ENCODE measurements at places on chromosomes 3 and 15. TPM values are rescaled to one million over a fixed set of nuclear protein-coding genes. Genes with fewer than 3 reads are reported as not detected.

The ZNF502 gene
- total RNA-seq, result not detected

The POC1A gene
- total RNA-seq, result 5.1 TPM

The GNL3 gene
- total RNA-seq, result 69.8 TPM

The SEMA7A gene
- total RNA-seq, result 0.37 TPM

The REC114 gene
- not detected for total RNA-seq

The PEX11A gene
- total RNA-seq, result 4.6 TPM

The UCN2 gene
- 0.81 TPM for total RNA-seq

The ARPIN gene
- total RNA-seq, result 18.7 TPM

- no peak for DNase-seq
These were observed 124.3 kb upstream of the LRRC3B start for GRCh38 chr3:26498271-26498670.

- no peak for DNase-seq
These were observed 2.7 kb downstream of the MESP2 start for GRCh38 chr15:89778861-89779260.

DNA sequence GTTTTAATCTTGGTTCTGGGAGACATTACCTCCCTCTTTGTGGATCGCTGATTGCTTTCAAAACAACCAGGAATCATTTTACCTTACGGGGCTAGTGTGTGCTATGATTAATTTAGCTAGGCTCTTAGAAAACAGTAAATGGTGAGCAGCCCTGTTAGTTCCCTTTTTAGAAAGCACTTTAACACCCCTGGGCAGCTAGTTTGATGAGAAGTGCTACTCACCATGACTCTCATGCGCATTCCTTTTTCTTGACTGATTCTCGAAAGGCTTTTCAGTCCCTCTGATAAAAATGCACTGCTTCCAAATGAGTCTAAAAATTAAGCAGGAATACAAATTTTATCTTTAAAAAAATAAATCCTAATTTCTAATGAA lies 75.3 kb upstream of the LEKR1 start:
- no peak for DNase-seq

DNA sequence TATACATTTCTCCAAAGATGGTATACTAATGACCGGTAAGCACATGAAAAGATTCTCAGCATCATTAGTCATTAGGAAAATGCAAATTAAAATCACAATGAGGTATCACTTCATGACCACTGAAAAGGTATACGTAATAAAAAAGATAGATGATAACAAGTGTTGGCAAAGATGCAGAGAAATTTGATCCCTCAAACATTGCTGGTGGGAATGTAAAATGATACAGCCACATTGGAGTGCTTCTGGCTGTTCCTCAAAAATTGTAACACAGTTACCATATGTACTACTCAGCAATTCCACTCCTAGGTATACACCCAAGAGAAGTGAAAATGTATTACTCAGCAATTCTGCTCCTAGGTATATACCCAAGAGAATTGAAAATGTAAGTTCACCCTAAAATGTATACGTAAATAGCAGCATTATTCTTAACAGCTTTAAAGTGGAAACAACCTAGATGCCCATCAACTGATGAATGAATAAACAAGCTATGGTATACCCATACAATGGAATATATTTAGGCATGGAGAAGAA lies 25.0 kb upstream of the KY start:
- DNase-seq, result no peak

GRCh38 chr3:35663471-35663870 lies 24.1 kb downstream of the ARPP21 start:
- DNase-seq, result no peak

- DNase-seq, result no peak
These were observed 33.8 kb upstream of the RAB11A start for GRCh38 chr15:65835447-65835846.

DNA sequence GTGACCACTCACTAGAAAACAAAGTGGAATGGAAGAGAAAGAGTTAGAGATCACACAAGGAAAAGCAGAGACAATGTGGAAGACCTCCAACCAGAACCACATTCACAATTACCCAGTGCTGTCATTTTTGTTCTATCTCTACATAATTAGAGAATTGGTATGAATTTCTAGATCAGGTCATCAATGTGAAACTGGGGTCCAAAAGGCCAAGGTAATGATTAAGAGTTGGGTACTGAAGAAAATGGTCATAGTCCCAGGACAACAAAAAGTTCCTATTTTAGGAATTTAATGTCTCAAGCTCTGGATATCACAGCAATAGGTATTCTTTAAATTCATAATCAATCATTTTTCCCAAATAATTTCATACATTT lies 84.7 kb upstream of the PPIB start:
- no peak for DNase-seq

DNA sequence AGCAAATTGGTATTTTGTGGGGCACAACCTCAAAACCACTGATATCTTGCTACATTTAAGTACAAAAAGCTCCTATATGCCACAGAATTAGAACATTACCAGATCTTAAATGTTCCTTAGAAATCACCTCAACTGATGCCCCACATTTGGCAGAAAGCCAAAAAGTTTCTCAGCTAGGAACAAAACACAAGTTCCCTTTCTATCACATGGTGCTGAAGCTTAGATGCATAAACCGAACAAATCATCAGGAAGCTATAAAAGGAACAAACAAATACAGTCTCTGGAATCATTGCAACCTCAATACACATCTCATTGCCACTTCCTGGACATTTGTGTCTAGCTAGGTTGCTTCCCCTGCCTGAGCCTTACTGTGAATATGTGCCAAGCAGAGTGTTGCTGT lies 492.6 kb downstream of the LPP start:
- DNase-seq, result no peak

GRCh38 chr15:94324835-94325767 lies 93.7 kb downstream of the MCTP2 start:
- DNase-seq, result no peak

DNA sequence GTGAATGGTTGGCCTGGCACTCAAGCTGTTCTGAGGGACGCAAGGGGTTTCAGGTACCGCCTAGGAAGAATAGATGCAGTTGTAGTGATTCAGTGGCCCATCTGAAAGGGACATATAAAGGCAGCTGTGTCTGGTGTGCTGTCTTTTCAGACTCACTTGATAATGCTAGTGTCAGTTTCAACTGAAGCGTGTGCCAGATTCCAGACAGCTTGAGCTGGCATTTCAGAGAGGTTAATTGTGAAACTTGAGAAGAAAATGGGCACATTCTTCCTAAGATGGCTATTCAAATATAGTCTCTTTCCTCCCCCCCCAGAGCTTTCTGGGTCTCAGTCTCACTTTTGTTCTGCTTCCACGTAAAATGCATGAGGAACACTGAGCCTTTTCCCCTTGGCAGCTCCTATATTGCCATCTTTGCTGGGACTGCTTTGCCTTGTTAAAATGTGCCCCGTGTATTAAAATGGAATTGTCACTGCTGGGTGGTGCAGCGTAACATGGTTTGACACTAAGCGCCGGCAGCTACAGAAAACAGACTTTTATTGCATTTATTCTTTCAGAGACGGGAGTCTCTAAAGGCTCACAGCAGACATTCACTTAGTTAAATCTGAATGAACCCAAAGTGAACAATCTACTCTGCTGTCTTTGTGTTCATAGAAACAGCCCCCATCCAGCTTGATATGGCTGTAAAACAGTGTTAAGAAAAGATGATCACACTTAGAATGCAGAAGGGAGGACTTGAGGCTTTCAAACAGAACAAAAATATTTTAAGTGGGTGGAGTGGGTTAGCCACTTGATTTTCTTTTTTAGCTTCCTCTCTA lies 478.7 kb downstream of the RBMS3 start:
- DNase-seq, result no peak

GRCh38 chr3:158847885-158848284 lies 46.0 kb downstream of the MFSD1 start:
- DNase-seq, result no peak

DNA sequence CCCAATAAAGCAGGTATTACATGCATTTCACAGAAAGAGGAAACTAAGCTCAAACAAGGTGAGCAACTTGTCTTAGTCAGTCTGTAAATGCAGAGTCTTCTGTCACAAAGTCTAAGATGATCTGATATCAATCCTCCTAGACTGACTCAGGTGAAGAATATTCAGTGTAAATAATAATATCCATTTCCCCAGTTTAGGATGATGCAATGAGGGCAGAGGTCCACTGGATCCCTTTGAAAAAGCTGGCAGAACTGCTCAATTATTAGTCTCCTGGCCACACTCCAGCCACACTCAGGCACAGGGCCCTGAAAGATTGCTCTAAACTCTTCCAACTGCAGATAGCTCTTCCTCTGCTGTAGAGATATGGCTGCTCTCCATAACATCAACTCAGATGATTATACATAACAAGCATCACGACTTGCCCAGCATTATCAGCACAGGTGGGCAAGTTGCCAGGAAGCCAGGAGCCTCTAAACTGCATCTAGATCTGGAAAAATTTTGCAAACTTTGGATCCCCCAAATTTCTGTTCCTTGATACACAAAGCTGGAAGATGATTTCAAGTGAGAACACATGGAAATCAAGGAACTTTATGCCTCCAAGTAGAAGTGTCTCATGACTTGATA lies 129.8 kb upstream of the CPNE4 start:
- DNase-seq, result no peak

GRCh38 chr3:101484805-101485620 lies 28.0 kb downstream of the SENP7 start:
- no peak for DNase-seq

GRCh38 chr3:159273070-159273469 lies 471.2 kb downstream of the MFSD1 start:
- DNase-seq, result no peak

- DNase-seq, result no peak
These were observed 23.0 kb upstream of the RETNLB start for GRCh38 chr3:108780235-108780634.

DNA sequence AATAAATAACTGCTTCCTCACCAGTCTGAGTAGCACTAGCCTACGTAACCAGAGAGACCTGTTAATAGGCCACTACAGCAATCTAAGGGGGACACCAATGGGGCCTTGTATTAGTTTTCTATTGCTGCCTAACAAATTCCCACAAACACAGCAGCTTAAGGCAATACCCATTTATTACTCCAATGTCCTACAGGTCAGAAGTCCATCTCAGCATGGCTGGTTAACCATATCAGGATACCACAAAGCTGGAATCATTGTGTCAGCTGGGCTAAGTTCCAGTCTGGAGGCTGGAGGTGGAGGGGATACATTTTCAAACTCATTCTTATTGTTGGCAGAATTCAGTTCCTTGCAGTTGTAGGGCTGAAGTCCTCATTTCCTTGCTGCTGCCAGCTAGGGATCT lies 331.9 kb downstream of the ULK4 start:
- DNase-seq, result no peak

DNA sequence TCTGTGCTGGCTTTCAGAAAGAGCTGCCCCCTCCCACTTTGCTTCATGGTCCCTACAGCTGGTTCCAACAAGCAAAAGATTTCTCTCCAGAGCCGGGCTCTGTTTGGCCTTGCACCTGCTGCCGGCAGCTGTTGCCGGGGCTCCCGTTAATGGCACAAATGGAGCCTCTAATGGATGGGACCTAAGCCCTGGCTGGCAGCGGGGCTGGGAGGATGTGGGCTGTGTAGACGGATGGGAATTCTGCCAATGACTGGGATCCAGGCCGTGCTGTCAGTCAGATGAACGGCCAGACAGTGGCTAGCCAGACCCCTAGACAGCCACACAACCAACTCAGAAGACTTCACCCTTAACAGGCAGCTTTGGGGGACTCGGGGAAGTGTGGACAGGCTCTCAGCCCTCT lies 88.0 kb downstream of the RPLP1 start:
- DNase-seq, result no peak

DNA sequence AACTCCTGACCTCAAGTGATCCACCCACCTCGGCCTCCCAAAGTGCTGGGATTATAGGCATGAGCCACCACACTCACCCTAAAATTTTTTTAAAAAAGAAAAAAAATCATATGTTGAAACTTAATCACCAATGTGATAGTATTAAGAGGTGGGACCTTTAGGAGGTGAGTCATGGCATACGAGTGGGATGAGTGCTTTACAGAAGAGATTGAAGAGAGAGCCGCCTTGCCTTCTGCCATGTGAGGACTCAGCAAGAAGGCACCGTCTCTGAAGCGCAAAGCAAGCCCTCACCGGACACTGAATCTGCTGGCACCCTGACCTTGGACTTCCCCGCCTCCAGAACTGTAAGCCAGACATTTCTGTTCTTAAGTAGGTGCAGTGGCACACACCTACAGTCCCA lies 5.5 kb downstream of the ARPIN start:
- DNase-seq, result no peak

DNA sequence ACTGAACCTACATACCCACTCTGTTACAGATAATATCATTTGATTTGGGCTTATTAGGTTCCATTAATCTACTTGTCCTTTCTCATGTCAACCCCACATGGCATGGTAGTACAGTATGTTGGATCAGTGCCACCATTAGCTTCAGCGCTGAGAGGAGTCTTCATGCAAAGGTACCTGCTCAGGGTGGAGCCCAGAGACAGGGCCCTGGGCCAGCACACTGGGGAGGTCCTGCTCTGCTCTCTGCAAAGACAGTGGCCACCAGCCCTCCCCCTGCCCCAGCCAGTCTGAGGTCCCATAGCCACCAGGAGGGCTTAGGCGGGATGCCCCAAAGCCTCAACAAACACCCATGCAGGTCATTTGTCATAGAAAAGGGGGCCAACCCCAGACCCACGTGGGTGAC lies 71.0 kb downstream of the ATP10A start:
- no peak for DNase-seq

- DNase-seq, result no peak
These were observed 9.9 kb downstream of the THAP10 start for GRCh38 chr15:70882361-70882760.

GRCh38 chr15:39581793-39582285 lies 960 bp downstream of the THBS1 start:
- no peak for DNase-seq

GRCh38 chr3:110493438-110494092 lies 578.1 kb upstream of the NECTIN3 start:
- no peak for DNase-seq

- no peak for DNase-seq
These were observed 17.2 kb downstream of the CCDC80 start for GRCh38 chr3:112623717-112624116.

DNA sequence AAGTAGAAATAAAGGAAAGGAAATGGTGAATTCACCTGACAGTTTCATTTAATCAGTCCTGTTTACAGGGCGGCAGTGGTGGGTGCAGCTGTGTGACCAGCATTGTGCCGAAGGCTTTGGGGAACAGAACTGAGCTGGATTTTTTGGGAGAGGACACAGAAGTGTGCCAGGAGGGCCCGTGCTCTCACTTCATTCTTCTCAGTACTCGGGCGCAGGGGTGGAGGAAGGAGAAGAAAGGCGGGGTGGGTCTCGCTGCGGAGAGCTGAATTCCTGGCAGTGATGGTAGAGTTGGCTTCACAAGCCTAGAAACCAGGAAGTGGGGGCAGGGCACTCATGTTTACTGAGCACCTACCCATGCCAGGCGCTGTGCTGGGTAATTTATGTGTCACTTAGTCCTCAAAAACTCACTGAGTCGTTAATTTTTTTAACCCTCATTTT lies 64.6 kb downstream of the CRTC3 start:
- DNase-seq, result no peak

DNA sequence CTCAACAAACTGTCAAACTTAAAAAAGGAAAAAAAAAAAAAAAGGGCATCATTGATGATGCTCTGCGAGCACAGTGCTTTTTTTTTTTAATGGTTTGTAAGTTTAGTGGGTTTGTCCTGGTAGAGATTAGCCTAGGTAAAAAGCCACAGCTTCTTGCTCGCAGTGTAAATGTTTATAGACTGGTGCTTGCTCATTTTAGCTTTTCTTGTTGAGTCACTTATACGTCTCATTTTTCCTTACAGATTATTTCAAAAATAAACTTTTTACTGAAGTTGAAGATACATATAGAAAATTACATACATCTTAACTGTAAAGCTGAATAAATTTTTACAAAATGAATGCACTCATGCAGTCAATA lies 16.5 kb upstream of the TRA2B start:
- DNase-seq, result no peak

Measured in osteocyte (in vitro differentiated cells).